ENCODE measurements at places on chromosomes 16 and 17.

- no peak for DNase-seq
Observed at GRCh38 chr16:59459806-59460205, 725.7 kb upstream of the GOT2 start.

GRCh38 chr16:29710227-29711219, 31.5 kb downstream of the QPRT start:
- no peak for DNase-seq

DNA sequence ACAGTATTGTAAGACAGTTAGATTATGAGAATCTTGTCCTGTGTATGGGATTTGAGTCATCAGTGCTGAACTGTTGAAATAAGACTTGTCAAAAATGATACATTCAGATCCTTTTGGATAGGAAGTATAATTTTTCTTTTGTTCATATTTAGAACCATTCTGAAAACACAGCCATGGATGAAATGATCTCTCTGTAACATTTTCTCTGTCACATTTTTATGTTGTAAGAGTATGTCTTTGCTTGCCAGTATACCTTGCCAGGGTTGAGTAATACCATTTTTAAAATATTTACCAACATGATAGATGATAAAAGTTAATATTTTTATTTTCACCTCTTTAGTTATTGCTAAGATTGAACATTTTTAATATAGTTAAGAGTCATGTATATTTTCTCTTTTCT, 45.0 kb downstream of the NSRP1 start:
- no peak for DNase-seq

DNA sequence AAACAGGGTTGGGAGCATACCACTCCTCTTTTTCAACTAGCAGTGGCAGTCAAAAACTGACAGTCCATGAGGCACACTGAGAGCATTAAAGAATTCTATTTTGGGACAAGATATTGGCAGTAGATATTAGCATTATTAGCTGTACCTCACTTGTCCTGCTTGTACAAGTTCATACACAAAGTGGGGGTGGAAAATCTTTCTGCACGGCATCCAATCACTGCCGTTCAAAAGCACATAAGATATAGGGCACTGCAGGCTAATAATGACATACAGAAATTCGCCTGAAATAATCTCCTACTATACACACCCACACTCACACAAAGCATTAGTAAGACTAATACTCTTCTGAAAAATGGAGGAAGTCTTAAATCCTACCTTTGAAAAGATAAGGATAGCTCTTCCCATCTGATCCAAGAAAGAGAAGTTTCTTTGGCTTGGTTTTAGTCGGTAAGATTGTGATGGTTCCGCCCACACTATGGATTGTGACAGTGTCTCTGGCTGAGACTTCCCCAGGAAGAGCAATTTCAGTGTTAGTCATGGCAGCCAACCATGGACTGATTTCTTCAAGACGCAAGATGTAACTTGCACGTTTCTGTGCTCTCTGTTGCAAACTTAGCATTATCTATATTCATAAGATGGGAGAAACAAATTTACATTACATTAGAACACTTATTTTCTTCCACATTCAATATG, 40.6 kb upstream of the ARL6IP1 start:
- DNase-seq = no peak

DNA sequence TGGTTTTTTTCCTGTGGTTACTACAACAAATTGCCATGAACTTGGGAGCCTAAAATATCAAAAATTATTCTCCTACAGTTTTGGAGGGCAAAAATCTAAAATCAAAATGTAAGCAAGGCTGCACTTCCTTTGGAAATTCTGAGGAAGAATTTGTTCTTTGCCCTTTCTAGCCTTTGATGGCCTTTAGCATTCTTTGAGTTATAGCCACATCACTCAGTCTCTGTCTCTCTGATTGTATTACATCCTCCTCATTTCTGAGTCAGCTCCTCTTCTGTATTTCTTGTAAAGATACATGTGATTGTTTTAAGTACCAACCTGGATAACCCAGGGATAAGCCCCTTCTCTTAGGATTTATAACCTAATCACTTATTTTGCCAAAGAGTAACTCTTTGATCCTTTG, 282.0 kb downstream of the BCAS3 start:
- no peak for DNase-seq

DNA sequence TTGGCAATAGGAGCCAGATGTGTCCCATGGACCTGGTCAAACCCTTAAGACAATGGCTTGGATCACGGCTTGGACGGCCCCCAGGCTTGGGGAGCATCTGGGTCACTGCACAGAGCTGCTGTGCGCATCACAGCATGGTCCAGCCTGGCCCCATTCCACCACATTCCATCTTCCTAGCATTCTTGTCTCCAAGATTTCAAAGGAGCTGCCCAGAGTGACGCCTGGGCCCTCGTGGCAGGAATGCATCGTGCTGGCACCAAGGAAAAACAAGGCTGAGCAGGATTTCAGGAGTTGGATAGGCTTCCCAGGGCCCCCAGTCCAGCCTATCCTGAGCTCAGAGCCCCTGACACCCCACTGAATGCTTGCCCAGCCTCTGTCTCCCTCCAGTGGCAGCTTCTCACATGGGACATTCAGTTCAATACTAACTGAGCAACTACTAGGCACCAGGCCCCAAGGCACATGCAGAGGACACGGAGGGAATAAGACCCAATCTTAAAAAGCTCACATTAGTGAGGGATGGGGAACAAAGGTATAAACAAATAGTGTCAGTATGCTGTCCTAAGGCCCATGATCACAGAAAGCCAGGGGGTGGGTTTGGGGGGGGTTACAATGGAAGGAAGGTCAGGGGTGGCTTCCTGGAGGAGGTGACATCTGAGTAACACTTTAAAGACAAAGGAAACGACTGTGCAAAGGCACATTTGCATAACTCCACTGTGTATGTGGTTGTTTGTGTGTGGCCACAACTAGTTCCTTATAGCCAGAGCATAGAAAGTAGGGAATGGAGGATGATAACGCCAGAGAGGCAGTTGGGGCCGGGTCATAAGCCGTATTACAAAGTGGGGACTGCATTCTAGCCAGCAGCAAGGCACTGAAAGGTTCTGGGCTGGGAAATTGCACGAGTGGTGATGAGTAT, 34.1 kb downstream of the TK2 start:
- peak; percentile 88 for DNase-seq

DNA sequence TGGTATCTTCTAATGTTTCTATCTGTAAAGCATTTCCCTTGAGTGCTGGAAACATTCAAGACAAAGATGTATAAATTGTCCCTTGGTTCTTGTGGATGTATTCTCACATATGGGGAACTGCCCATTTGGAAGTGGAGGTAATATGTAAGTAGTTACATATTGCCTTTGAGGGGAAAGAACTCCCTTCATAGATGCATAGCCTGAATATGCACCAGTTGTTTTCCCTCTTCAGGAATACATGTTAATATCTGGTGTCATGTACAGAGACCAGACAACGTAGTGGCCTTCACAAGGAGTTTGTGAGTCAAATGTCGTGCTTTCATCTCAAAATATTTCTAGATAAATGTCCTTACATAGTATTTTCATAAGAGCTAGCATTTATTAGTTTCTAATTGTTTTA, 213.5 kb downstream of the BCAS3 start:
- DNase-seq = no peak

DNA sequence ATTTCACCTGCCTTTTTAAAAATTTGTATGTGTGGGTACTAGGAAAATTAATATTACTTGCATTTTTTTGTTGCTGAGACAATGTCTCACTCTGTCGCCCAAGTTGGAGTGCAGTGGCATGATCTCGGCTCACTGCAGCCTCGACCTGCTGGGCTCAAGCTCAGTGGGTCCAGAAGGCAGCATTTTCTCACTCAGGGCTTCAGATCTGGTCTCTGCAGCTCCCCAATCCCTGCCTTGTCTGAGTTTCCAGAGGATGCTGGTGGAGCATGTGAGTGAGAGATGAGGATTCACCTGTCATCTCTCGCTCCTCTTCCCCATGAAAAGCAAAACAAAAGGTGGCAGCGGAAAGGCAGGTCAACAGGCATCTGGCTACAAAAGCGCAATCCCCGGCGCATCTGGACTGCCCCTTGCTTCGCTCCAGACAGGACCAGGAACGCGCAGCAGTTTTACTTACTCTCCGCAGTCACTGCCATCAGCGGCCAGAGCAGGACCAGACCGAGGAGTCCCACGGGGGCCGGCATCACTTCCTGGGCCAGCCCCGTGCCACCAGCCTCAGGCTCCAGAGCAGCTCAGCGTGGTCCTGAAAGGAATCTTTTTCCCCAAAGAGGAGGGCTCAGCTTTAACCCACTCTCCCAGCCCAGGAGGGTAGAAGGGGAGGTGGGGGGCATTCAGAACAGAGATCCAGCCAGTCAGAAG, 59.9 kb downstream of the LITAF start:
- DNase-seq = no peak

GRCh38 chr17:62919388-62919787, 46.6 kb upstream of the TANC2 start:
- no peak for DNase-seq

- peak; percentile 88 for DNase-seq
Observed at GRCh38 chr16:49754495-49755312, 101.2 kb downstream of the ZNF423 start.

Data from SJSA1 (cell line).